ENCODE measurements at places on chromosomes 13 and 19. TPM values are rescaled to one million over a fixed set of nuclear protein-coding genes. Genes with fewer than 3 reads are reported as not detected.
A peak's percentile ranks its signal among the peaks of the same experiment; 100 is the strongest.

The RFPL4AL1 gene
- not detected for total RNA-seq

DNA sequence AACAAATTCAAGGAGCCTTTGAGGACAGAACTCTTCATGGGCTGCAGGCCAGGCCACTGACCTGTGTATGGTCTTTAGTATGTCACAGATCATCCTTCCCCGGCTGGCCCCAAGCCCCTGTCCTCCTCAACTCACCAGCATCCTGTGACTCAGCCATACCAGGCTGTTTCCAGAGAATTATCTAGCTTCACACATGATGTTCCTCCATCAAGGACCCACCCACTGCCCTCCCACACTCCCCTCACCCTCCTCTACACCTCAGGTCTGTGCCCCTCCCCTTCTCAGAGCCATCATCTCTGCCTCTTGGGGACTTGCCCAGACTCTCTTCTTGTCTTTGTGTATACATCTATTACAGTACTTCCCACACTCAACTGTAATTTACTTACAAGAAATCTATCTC, 14.7 kb downstream of the DCT start:
- no peaks in the 10 kb centered on the region for H3K36me3 ChIP-seq
- no peaks in the 10 kb centered on the region for H3K4me1 ChIP-seq
- H3K27me3 ChIP-seq = no peaks in the 10 kb centered on the region
- no peak overlapping the region for H3K27ac ChIP-seq
- H3K4me3 ChIP-seq = no peak overlapping the region

The CFAP97D2 gene
- total RNA-seq = not detected

DNA sequence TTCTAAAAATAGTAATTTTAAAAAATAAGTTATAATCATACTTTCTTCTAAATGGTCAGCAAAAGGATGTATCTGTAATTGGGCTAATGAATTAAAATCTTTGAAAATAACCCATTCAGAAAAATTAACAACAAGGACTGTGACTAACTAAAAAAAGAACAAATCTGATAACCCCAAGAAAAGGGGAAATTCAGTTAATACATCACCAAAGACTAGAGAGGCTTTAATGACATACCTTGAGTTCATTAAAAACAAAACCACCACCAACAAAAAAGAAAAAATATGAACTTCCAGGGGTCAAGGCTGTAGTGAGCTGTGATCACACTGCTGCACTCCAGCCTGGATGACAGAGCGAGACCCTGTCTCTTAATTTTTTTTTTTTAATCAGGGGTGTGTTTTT, 121.8 kb downstream of the TBC1D4 start:
- peaks cover 14% of the 10 kb centered on the region for H3K4me1 ChIP-seq
- no peak overlapping the region for H3K27ac ChIP-seq
- DNase-seq = no peak
- no peaks in the 10 kb centered on the region for H3K36me3 ChIP-seq
- H3K27me3 ChIP-seq = no peaks in the 10 kb centered on the region

DNA sequence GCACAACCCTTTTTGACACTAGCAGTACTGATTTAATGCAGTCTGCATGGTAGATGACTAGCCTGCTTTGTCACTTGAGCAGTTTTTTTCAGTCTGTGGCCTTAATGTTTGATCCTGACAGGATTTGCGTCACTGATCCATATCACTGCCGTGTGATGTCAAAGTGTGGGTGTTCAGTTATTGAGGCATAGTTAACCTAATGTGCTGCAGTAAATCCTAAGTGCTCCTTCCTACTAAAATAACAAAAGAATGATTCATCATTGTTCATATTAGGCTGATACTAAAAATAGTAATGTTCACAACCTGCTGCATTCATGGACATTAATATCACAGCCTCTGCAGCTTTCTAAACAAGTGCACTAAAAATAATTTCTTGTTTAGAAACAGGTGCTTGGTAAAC, 121.9 kb upstream of the MLNR start:
- DNase-seq = no peak
- no peak overlapping the region for H3K27ac ChIP-seq
- H3K36me3 ChIP-seq = peaks cover 2% of the 10 kb centered on the region
- H3K27me3 ChIP-seq = no peaks in the 10 kb centered on the region
- H3K4me1 ChIP-seq = peaks cover 2% of the 10 kb centered on the region
- H3K4me3 ChIP-seq = no peak overlapping the region

- H3K27me3 ChIP-seq = no peaks in the 10 kb centered on the region
- peak; percentile 50 for DNase-seq
- peaks cover 28% of the 10 kb centered on the region for H3K36me3 ChIP-seq
- H3K4me1 ChIP-seq = peaks cover 54% of the 10 kb centered on the region
- peak overlapping the region; percentile 81 for H3K4me3 ChIP-seq
- H3K27ac ChIP-seq = peak overlapping the region; percentile 90
These were observed 4.7 kb upstream of the UBE2M start for GRCh38 chr19:58563034-58563573.

- no peak for DNase-seq
- H3K4me1 ChIP-seq = peaks cover 32% of the 10 kb centered on the region
- no peak overlapping the region for H3K27ac ChIP-seq
- H3K36me3 ChIP-seq = peaks cover 4% of the 10 kb centered on the region
- H3K27me3 ChIP-seq = no peaks in the 10 kb centered on the region
These were observed 490.2 kb downstream of the FOXO1 start for GRCh38 chr13:40176242-40176641.

All from activated CD8-positive, alpha-beta T cell treated with anti-CD3 and anti-CD28 coated beads, Interleukin-2, amount 10 ng/mL, durations not matched to agents 7 days and 5 days (primary cell).